ENCODE measurements at places on chromosomes 2 and 18.

DNA sequence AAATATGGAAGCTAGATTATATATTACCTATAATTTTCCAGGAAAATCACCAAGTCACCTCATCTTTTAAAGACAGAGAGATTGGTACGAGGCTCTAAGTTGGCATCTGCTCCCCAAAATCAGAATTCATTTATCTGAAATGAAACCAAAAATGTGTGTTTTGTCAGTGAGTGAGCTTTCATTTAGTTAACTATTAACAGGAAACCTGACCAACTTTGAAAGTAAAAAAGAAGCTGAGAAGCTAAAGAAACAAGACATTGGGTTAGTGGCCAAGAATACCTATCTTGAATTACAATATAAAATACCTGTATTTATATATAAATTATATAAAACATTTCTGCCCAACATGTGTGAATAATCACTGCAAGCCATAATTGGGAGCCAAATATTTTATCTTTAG, 1.9 kb downstream of the MPPE1 start:
- DNase-seq: no peak

- DNase-seq: no peak
Measured at GRCh38 chr18:12046751-12047335, 46.8 kb upstream of the ANKRD62 start.

- no peak for DNase-seq
Measured at GRCh38 chr2:142136571-142136970, 5.8 kb upstream of the LRP1B start.

DNA sequence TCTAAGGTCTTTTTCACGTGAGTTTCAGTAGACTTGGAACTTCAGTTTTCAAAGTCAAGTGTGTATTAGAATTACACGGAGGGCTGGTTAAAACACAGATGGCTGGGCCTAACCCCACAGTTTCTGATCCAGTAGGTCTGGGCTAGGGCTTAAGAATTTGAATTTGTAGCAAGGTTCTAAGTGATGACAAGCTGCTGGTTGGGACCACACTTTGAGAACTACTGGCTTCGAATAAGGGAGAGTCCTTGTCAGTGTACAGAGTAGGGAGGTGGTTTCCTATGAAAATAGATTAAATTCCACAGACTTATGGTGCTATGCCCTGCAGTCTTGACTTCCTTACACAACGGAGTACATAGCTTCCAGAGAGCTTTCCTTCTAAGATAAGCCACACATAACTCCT, 4.5 kb downstream of the RHOB start:
- no peak for DNase-seq

- no peak for DNase-seq
Measured at GRCh38 chr2:45634223-45634622, 17.3 kb upstream of the PRKCE start.

GRCh38 chr18:2396162-2396505, 175.2 kb downstream of the METTL4 start:
- no peak for DNase-seq

GRCh38 chr18:6009756-6010155, 114.4 kb upstream of the TMEM200C start:
- no peak for DNase-seq

DNA sequence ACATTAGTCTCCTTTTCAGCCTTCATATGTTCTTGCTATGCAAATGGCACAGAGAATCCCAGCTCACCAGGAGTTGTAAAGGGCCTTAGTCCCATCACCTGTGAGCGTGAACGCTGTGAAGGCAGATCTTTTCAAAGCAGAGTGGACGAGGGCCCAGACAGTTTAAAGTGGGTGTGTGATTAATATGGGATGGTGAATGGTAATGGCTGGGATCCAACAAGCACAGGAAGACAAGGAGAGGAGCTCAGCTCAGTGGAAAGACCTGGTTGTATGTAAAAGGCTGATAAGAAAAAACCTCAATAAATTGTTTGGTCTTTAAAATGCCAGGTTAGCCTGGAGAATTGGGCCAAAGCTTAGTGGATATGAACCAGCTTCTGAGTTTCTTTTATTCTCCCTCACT, 326.2 kb downstream of the NYAP2 start:
- no peak for DNase-seq

GRCh38 chr2:117470311-117471095, 344.0 kb upstream of the DDX18 start:
- no peak for DNase-seq

DNA sequence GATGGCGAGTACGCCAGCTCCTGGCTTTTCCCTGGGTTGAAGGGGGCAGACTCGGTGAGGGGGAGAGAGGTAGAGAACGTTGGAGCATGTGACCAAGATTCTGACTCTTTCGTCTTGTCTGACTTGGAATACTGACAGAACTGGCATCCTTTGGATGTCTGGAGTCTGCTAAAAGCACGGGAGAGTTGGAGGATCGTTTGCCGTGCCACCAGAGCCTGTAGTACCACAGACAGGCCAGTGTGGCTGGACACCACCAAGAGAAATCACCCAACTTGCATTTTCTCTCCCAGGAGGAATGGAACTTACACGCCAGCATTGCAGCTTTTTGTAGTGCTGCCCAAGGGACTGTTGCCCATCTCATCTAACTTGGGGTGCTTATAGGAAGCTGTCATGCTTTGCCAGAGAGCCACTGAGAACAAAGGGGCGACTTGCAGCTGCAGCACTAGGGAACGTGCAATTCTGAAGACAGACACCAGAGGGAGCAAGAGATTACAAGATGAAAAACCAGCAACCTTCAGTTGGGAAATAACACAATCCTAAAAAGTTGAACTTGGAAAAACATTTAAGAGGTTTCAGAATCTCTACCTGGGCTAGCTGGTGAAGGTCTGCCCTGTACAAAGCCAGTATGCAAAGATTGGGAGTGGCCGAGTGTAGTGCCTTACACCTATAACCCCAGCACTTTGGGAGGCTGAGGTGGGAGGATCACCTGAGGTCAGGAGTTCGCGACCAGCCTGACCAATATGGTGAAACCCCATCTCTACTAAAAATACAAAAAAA, 24.1 kb downstream of the PSMG2 start:
- DNase-seq: no peak

GRCh38 chr2:15657759-15658158, 66.1 kb downstream of the DDX1 start:
- no peak for DNase-seq

- no peak for DNase-seq
Measured at GRCh38 chr18:26262156-26262555, 35.9 kb downstream of the TAF4B start.

DNA sequence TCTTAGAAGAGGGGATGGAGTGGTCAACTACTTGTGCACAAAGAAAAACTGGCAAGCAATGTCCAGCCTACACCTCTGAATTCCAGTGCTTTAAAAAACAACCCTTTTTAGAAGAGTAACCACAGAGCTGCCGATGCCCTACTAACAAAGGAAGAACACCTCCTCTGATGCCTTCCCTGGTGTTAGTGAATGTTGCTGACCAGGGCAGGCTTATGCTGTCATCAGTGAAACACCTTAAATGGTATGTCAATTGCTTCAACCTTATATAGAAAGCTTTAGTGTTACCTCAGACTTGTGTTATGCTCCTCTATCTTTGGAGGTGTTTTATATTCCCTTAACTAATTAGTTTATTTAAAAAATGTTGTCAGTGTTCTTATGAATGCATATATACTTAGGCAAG, 79.7 kb upstream of the FZD5 start:
- DNase-seq: no peak

GRCh38 chr2:127577503-127577902, 42.0 kb downstream of the MYO7B start:
- DNase-seq: no peak

GRCh38 chr2:95165030-95165370, 609 bp upstream of the ZNF2 start:
- no peak for DNase-seq

DNA sequence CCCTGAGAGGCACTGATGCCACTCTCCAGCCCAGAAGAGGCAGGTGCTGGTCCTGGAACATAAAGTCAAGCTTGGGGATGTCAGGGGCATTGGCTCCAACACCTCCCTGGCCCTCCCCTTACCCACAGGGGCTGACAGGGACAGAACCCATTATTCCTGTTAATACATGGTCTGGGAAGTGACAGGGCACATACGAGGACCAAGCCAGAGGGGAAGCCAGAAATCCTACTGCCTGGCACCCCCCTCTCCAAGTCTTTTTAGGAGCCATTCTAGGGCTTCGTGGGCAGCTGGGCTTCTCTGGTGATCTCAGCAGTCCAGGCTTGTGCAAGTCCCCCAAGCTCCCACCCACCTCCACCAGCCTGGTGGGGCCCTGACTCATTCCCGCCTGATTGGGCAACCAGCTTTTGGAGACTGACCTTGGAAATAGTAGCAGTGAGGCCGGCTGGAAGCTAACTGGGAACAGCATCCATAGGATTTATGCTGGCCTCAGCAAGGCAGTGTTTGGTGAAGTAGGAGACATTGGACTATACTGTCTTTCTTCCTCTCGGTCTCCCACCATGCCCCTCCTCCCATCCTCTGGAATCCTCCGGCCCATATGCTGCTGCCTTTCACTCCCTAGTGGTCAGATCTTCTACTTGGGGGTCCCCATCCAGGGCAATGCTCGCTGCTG, 86.4 kb upstream of the HK2 start:
- DNase-seq: no peak
